Activated naive CD8-positive, alpha-beta T cell treated with anti-CD3 and anti-CD28 coated beads, Interleukin-2, amount 10 ng/mL, durations not matched to agents 7 days and 5 days (primary cell): ENCODE measurements at places on chromosomes 2 and 18. TPM values are rescaled to one million over a fixed set of nuclear protein-coding genes. Genes with fewer than 3 reads are reported as not detected.

- no peak for DNase-seq
- H3K27me3 ChIP-seq: no peaks in the 10 kb centered on the region
These were observed 274.0 kb downstream of the MYCN start for GRCh38 chr2:16214391-16214790.

DNA sequence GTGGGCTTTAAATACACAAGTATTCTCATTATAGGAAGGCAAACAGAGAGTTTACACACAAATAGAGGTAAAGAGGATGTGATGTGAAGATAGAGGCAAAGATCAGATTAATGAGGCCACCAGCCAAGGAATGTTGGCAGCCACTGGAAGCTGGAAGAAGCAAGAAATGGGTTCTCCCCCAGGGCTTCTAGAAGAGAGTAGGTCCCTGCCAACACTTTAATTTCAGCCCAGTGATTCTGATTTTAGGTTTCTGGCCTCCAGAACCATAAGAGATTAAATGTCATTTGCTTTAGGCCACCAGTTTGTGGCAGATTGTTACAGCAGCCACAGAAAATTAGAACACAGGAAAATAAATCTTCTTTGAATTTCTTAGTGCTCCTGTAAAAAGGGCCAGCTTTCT is 916.7 kb downstream of the CPS1 start:
- DNase-seq: no peak
- H3K27me3 ChIP-seq: peaks cover 2% of the 10 kb centered on the region
- no peak overlapping the region for H3K27ac ChIP-seq
- H3K4me3 ChIP-seq: no peak overlapping the region
- H3K36me3 ChIP-seq: peaks cover 1% of the 10 kb centered on the region
- no peaks in the 10 kb centered on the region for H3K4me1 ChIP-seq

- H3K4me1 ChIP-seq: no peaks in the 10 kb centered on the region
- no peak for DNase-seq
- H3K27me3 ChIP-seq: peaks cover 2% of the 10 kb centered on the region
- H3K4me3 ChIP-seq: no peak overlapping the region
- peaks cover 2% of the 10 kb centered on the region for H3K36me3 ChIP-seq
- no peak overlapping the region for H3K27ac ChIP-seq
These were observed 56.3 kb downstream of the ASB1 start for GRCh38 chr2:238483021-238483420.

- H3K4me3 ChIP-seq: no peak overlapping the region
- H3K27ac ChIP-seq: no peak overlapping the region
- no peaks in the 10 kb centered on the region for H3K36me3 ChIP-seq
These were observed 225.8 kb downstream of the RNF152 start for GRCh38 chr18:61666876-61667590.

DNA sequence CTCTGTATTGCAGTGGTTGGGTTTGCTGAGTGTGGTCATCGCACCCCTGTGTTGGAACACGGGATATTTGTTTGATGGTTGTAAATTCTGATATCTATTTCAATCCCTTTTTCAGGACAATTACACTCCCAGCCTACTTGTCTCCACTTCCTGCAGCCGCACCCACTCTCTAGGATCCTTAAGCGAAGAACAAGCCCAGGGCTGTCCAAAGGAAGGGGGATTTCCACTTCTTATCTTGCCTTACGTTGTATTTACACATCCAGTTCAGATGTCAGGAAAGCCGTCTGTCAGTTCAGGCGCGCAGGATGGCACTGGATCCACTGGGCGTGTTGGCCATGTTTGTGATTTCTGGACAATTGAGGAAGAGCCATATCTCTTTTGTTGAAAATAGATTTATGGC is 834.5 kb upstream of the SALL3 start:
- no peaks in the 10 kb centered on the region for H3K4me1 ChIP-seq
- H3K36me3 ChIP-seq: no peaks in the 10 kb centered on the region
- H3K27me3 ChIP-seq: no peaks in the 10 kb centered on the region
- DNase-seq: no peak
- H3K4me3 ChIP-seq: no peak overlapping the region

GRCh38 chr18:60560071-60560470 is 187.5 kb upstream of the MC4R start:
- H3K4me1 ChIP-seq: no peaks in the 10 kb centered on the region
- no peak overlapping the region for H3K4me3 ChIP-seq
- DNase-seq: no peak
- H3K27ac ChIP-seq: no peak overlapping the region

DNA sequence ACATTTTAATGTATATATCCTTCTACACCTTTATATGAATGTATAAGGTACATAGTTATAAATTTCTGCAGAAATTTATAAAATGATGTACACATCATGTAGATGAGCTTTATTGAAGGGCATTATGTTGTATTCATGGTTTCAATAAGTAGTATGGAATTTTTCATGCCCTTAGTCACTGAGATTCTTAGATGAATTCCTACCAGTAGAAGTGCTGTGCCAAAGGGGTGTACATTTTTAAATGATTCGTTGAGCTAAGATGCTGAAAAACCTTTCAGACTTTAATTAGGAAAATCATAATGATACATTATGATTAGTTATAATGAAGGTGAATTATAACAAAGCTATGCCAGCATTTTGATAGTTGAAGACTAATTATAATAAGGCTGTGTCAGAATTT is 115.2 kb downstream of the ZNF236 start:
- no peak for DNase-seq
- H3K4me1 ChIP-seq: peaks cover 3% of the 10 kb centered on the region
- H3K4me3 ChIP-seq: no peak overlapping the region

DNA sequence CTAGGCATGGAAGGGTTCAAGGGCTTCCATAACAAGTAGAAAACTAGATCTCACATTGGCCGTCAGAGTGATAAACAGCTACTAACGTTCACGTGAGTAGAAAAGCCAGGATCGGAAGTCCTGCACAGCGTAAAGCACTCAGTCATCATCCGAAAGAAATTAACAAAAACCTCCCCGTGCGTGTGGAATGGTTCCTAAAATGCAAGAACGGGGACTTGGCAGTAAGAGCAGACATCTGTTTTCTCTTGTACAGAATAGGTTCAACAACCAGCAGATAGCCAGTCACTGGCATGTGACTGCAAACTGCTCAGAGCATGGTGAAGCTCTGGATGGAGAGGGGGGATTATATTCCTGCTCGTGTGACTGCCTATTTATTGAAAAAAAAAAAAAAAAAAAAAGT is 106.9 kb upstream of the ITGB6 start:
- no peaks in the 10 kb centered on the region for H3K27me3 ChIP-seq
- no peak for DNase-seq
- no peak overlapping the region for H3K4me3 ChIP-seq
- no peaks in the 10 kb centered on the region for H3K4me1 ChIP-seq
- no peak overlapping the region for H3K27ac ChIP-seq

DNA sequence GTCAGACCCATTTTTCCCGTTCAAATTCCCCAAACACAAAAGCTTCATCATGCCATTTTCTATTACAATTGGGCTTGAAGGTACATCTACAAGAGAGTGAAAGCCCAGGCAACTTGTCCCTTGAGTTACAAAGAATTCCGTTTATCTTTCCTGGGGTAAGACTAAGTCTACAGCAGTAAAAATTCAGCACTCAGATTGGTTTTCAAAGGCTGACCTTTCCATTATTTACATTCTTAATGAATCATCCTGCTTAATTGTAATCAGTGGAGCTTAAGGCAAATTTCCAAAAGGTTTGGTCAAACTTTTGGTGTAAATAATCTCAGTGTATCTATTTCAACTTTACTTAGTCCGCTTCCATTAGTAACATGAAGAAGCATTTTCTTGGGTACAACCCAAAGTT is 33.4 kb upstream of the ST3GAL5 start:
- peaks cover 11% of the 10 kb centered on the region for H3K4me1 ChIP-seq
- H3K27ac ChIP-seq: no peak overlapping the region
- peaks cover 5% of the 10 kb centered on the region for H3K36me3 ChIP-seq
- DNase-seq: no peak

DNA sequence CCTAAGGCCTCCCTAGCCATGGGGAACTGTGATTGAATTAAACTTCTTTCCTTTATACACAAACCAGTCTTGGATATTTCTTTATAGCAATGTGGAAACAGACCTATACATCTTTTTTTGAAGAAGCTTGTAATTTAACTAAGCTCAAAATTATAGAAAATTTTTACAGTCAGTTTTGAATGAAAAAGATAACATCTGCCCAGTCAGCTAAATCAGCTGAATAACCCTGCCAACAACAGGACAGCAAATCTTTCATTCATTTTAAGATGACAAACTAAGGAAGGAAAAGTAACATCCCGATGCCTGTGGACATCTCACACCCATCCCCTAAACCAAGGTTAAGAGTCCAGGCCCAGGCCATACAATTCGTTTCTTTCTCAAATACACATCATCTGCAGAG is 541.3 kb upstream of the SLC39A10 start:
- no peaks in the 10 kb centered on the region for H3K27me3 ChIP-seq
- no peaks in the 10 kb centered on the region for H3K36me3 ChIP-seq
- no peak overlapping the region for H3K27ac ChIP-seq
- DNase-seq: no peak
- no peaks in the 10 kb centered on the region for H3K4me1 ChIP-seq
- no peak overlapping the region for H3K4me3 ChIP-seq

- no peaks in the 10 kb centered on the region for H3K36me3 ChIP-seq
- no peaks in the 10 kb centered on the region for H3K27me3 ChIP-seq
- no peak overlapping the region for H3K4me3 ChIP-seq
- H3K27ac ChIP-seq: no peak overlapping the region
These were observed 42.9 kb downstream of the AGAP1 start for GRCh38 chr2:235536711-235537110.

- H3K4me1 ChIP-seq: no peaks in the 10 kb centered on the region
- no peaks in the 10 kb centered on the region for H3K27me3 ChIP-seq
These were observed 553.8 kb downstream of the PIK3C3 start for GRCh38 chr18:42508683-42509296.

GRCh38 chr2:27690052-27690451 is 26.4 kb downstream of the SLC4A1AP start:
- no peak overlapping the region for H3K27ac ChIP-seq
- H3K4me1 ChIP-seq: peaks cover 8% of the 10 kb centered on the region
- no peak for DNase-seq
- H3K27me3 ChIP-seq: no peaks in the 10 kb centered on the region
- no peak overlapping the region for H3K4me3 ChIP-seq
- H3K36me3 ChIP-seq: peaks cover 22% of the 10 kb centered on the region

- no peak overlapping the region for H3K4me3 ChIP-seq
- no peaks in the 10 kb centered on the region for H3K36me3 ChIP-seq
- H3K27me3 ChIP-seq: no peaks in the 10 kb centered on the region
- H3K27ac ChIP-seq: no peak overlapping the region
- DNase-seq: no peak
- no peaks in the 10 kb centered on the region for H3K4me1 ChIP-seq
These were observed 60.7 kb upstream of the DSC1 start for GRCh38 chr18:31223371-31223770.

GRCh38 chr2:217964275-217965161 is 38.3 kb downstream of the TNS1 start:
- H3K27me3 ChIP-seq: peaks cover 19% of the 10 kb centered on the region
- H3K36me3 ChIP-seq: no peaks in the 10 kb centered on the region
- no peak overlapping the region for H3K4me3 ChIP-seq
- no peak overlapping the region for H3K27ac ChIP-seq

Gene ZFAND2B
- 69.8 TPM for total RNA-seq

Gene LINC00305
- total RNA-seq: not detected

Gene SLC19A3
- not detected for total RNA-seq

Gene PNKD
- total RNA-seq: 33.9 TPM

Gene PROKR1
- total RNA-seq: not detected

Gene DCDC2C
- total RNA-seq: not detected

Gene HOXD13
- not detected for total RNA-seq

Gene CXCR2
- total RNA-seq: 0.57 TPM

Gene KCNK3
- not detected for total RNA-seq

Gene CCDC195
- not detected for total RNA-seq

Gene TEX44
- total RNA-seq: not detected

Gene MYO3B
- 0.09 TPM for total RNA-seq
